Heart right ventricle (tissue), 16 donors: ENCODE measurements at places on chromosomes 3 and 15. TPM values are rescaled to one million over a fixed set of nuclear protein-coding genes. Genes with fewer than 3 reads are reported as not detected.

DNA sequence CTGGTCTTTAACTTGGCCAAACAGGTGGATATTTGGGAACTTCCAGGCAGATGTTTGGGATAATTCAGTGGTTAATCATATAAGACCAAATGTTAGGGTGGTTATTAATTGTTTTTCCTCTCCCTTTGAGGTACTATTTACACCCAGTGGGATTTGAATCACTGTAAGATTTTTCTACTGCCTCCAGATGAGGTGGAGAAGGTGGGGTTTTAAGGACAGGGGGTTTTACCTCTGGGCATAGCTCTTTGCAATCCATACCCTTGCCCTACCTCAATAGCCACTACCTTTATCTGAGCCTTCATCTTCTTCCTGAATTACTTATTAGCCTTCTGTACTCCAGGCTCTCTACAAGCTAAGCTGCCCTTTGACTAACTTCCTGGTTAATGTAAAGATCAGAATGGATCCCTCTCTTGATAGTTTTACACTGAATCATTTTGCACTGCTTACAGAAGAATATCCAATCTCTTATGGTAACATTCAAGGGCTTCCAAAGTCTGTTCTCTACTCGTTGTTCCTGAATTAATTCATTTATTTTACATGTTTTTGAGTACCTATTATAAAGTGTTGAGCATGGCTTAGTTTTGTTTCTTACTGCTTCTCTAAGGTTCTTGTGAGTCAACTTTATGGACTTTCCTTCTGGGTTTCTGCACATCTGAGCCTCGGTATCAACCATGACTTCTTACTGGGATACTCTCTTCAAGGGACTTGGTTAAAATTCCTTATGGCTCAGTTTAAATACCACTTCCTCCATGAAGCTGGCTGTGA lies 331.2 kb upstream of the TBL1XR1 start:
- no peak overlapping the region for H3K4me3 ChIP-seq
- H3K27me3 ChIP-seq: no peaks in the 10 kb centered on the region
- H3K4me1 ChIP-seq: no peaks in the 10 kb centered on the region
- DNase-seq: no peak
- H3K36me3 ChIP-seq: no peaks in the 10 kb centered on the region

DNA sequence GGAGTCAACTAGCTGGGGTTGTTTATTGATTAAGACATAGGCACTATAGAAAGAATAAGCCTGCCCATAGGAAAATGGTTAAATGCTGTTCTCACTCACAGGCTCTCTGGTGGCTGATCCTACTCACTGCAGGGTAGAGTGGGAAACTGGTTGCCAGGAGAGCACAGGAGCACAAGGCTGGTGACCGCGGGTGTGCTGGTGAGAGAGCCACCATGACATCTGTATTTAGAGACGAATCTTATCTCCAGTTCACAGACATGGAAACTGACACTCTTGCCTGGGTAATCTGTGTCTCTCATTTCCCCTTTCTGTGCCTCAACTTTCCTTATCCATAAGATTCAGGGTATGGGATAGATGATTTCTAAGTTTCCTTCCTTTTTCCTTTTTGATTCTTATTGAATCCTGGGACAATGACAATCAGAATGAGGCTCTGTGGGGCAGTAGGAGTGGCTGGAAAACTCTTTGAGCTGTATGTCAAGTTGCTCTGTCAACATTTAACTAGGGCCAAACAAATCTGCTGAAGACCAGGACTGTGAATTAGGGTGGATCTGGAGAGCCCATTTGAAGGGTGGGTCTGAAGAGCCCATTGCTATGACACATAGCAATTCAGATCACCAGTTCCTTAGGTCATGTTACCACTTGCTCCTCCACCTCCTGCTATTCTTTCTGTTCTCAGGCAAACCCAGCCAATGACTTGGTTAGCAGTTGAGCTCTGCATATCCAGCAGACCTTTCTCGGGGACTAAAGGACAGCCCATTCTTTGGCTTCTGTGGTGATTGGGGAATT lies 286.1 kb upstream of the TBL1XR1 start:
- peaks cover 10% of the 10 kb centered on the region for H3K4me1 ChIP-seq
- H3K4me3 ChIP-seq: no peak overlapping the region
- no peak for DNase-seq
- H3K36me3 ChIP-seq: no peaks in the 10 kb centered on the region

DNA sequence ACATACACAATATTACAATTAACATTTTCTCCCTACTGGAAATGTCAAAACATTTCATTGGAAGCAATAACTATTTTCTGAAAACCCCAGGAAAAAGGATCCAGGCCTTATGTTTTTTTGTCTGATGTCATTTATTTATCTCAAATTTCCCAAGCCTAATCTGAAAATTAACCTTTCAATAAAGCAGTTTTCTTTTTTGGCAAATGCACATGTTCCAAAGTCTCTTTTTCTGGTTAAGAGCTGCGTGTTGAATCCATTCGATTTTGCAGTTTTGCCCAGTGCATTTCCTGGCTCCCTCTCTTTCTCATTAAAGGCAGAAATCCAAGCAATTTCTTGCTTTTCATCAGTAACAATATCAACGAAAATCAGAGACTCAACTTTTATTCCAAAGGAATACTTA lies 222.3 kb downstream of the NR1D2 start:
- H3K27ac ChIP-seq: no peak overlapping the region
- no peak for DNase-seq
- no peaks in the 10 kb centered on the region for H3K27me3 ChIP-seq
- H3K4me3 ChIP-seq: no peak overlapping the region
- peaks cover 6% of the 10 kb centered on the region for H3K4me1 ChIP-seq

- no peak overlapping the region for H3K4me3 ChIP-seq
- DNase-seq: no peak
- peaks cover 15% of the 10 kb centered on the region for H3K27me3 ChIP-seq
Observed at GRCh38 chr15:70308011-70308734, 210.5 kb upstream of the TLE3 start.

DNA sequence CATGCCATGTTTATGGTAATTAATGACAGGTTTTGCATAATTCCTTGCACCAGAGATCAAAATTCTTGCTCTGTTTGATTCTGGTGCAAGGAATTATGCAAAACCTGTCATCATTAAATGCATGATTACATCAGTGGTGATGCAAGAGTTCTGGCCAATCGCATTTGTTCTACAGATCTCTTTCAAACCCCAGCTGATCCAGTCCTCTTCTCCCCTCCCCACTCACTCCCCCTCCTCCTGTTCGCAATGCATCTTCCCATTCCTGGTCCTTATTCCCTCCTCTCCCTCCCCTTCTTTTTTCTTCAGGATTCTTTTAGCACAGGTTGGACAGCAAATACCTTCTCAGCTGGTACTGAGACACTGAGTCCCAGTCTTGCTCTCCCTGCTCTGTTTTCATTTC lies 82.1 kb downstream of the GABRB3 start:
- H3K27me3 ChIP-seq: peaks cover 4% of the 10 kb centered on the region
- no peak overlapping the region for H3K4me3 ChIP-seq
- H3K4me1 ChIP-seq: no peaks in the 10 kb centered on the region
- no peak overlapping the region for H3K27ac ChIP-seq

GRCh38 chr3:18716821-18717220 lies 291.7 kb upstream of the SATB1 start:
- DNase-seq: no peak
- H3K4me3 ChIP-seq: no peak overlapping the region
- H3K27ac ChIP-seq: no peak overlapping the region
- H3K27me3 ChIP-seq: no peaks in the 10 kb centered on the region
- no peaks in the 10 kb centered on the region for H3K36me3 ChIP-seq

- H3K4me3 ChIP-seq: no peak overlapping the region
- no peaks in the 10 kb centered on the region for H3K36me3 ChIP-seq
- no peak for DNase-seq
- no peak overlapping the region for H3K27ac ChIP-seq
- H3K27me3 ChIP-seq: no peaks in the 10 kb centered on the region
- H3K4me1 ChIP-seq: no peaks in the 10 kb centered on the region
Observed at GRCh38 chr3:88093266-88093665, 34.2 kb downstream of the ZNF654 start.

- no peaks in the 10 kb centered on the region for H3K36me3 ChIP-seq
- H3K27ac ChIP-seq: no peak overlapping the region
- no peaks in the 10 kb centered on the region for H3K4me1 ChIP-seq
- DNase-seq: no peak
- no peaks in the 10 kb centered on the region for H3K27me3 ChIP-seq
- H3K4me3 ChIP-seq: no peak overlapping the region
Observed at GRCh38 chr3:148629006-148629405, 68.7 kb upstream of the AGTR1 start.

DNA sequence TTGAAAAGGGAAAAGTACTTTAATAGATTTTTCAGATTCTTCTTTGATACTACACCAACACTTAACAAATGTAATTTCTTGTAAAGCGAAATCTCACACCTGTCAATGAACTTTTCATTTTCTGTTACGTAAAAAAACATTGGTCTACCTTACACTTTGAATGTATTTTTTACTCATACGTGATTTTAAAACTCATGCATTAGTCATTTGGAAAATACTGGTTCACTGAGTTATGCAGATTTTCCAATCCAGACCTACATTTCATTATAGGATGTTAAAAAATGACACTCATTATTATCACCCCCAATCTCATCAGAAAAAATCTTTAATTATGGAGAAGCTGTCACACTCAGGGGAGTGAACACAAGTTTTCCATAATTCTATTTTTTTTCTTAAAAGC lies 14.7 kb downstream of the VPS39 start:
- H3K27ac ChIP-seq: no peak overlapping the region
- H3K4me3 ChIP-seq: no peak overlapping the region
- peaks cover 27% of the 10 kb centered on the region for H3K36me3 ChIP-seq
- DNase-seq: no peak
- peaks cover 6% of the 10 kb centered on the region for H3K4me1 ChIP-seq
- no peaks in the 10 kb centered on the region for H3K27me3 ChIP-seq

- no peaks in the 10 kb centered on the region for H3K4me1 ChIP-seq
- H3K36me3 ChIP-seq: no peaks in the 10 kb centered on the region
- H3K27me3 ChIP-seq: no peaks in the 10 kb centered on the region
- H3K27ac ChIP-seq: no peak overlapping the region
Observed at GRCh38 chr3:60330107-60330506, 921.1 kb downstream of the FHIT start.

- H3K4me3 ChIP-seq: no peak overlapping the region
- no peak for DNase-seq
- H3K27ac ChIP-seq: no peak overlapping the region
- H3K27me3 ChIP-seq: peaks cover 34% of the 10 kb centered on the region
- no peaks in the 10 kb centered on the region for H3K36me3 ChIP-seq
Observed at GRCh38 chr3:10962481-10963036, 30.0 kb upstream of the SLC6A1 start.

GRCh38 chr3:60854791-60855190 lies 396.5 kb downstream of the FHIT start:
- no peaks in the 10 kb centered on the region for H3K36me3 ChIP-seq
- no peak for DNase-seq
- H3K4me3 ChIP-seq: no peak overlapping the region

- DNase-seq: no peak
- H3K27me3 ChIP-seq: no peaks in the 10 kb centered on the region
- no peak overlapping the region for H3K4me3 ChIP-seq
- H3K36me3 ChIP-seq: no peaks in the 10 kb centered on the region
Observed at GRCh38 chr3:170046269-170047132, 8.7 kb downstream of the GPR160 start.

DNA sequence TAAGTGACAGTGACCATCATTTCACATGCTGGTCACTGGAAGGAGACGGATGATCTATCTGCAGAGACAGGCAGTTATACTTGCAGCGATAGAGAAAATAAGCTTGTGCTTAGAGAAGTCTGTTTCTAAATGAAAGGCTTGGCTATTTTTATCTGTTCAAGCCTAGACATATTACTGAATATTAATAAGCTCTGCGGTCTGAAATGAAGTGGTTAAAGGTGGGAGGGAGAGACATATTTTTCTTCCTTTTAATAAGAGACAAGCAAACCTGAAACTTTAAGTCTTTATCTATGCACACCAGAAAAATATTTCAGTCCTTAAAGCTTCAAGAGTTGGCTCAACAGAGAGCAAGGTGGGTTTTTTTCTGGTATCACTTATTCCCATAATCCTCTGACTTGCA lies 99.0 kb downstream of the CD200R1L start:
- H3K4me3 ChIP-seq: no peak overlapping the region
- DNase-seq: no peak
- H3K4me1 ChIP-seq: peaks cover 21% of the 10 kb centered on the region

DNA sequence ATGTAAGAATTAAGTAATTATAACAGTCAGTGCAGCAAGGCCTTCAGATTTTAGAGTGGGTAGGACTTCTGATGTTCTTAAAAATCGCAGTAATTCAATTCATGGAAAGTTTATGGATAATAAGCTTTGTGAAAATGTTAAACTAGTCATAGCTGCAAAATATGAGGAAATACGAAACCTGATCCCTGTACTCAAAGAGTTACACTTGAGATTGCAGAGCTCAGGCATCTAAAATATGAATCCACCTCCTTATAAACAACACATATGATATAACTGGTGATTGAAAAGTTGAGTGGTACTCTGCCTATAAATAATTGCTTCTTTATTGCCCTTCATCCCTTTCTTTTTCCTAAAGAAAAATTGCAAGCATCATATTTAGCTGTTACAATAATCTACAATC lies 473.3 kb downstream of the OTOL1 start:
- DNase-seq: no peak
- no peaks in the 10 kb centered on the region for H3K27me3 ChIP-seq
- no peak overlapping the region for H3K27ac ChIP-seq
- H3K4me3 ChIP-seq: no peak overlapping the region
- H3K4me1 ChIP-seq: no peaks in the 10 kb centered on the region

DNA sequence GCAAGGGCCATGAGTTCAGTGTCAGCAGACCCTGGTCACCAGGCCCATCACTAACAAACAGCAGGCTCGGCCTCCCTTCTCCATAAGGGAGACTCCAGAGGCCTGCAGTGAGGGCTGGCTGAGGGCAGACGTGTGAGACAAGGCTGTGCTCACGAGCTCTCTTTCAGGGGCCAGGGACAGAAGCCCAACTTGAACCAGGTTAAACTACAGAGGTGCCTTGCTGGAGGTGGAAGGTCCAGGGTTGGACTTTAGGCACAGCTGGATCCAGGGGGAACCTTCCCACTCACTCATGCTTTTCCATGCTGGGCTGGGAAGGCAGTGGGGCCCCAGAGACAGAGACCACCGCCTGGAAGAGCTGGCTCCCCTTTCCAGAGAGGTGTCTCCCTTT lies 19.0 kb downstream of the CFAP100 start:
- no peak for DNase-seq
- H3K4me3 ChIP-seq: no peak overlapping the region
- H3K36me3 ChIP-seq: no peaks in the 10 kb centered on the region

The XPC gene
- 9.7 TPM for polyA plus RNA-seq

The MGLL gene
- polyA plus RNA-seq: 35.7 TPM

The MME gene
- polyA plus RNA-seq: 1.8 TPM

The SCN5A gene
- polyA plus RNA-seq: 61.5 TPM

The GRK7 gene
- not detected for polyA plus RNA-seq

The SV2B gene
- 0.35 TPM for polyA plus RNA-seq

The LRRIQ4 gene
- not detected for polyA plus RNA-seq

The CCR3 gene
- polyA plus RNA-seq: not detected

The C3orf20 gene
- not detected for polyA plus RNA-seq

The COL6A5 gene
- polyA plus RNA-seq: not detected

The IL17RC gene
- 40.7 TPM for polyA plus RNA-seq

The UQCRC1 gene
- 1,330 TPM for polyA plus RNA-seq

The GRAMD1C gene
- 1.5 TPM for polyA plus RNA-seq
